ENCODE measurements at places on chromosomes 6 and 20. TPM values are rescaled to one million over a fixed set of nuclear protein-coding genes. Genes with fewer than 3 reads are reported as not detected.

The LPA gene
- 0.43 TPM for total RNA-seq

The SLC25A27 gene
- 8.4 TPM for total RNA-seq

The CLDN20 gene
- not detected for total RNA-seq

The PCK1 gene
- total RNA-seq, result not detected

The LGSN gene
- not detected for total RNA-seq

The RHAG gene
- total RNA-seq, result not detected

The PGC gene
- not detected for total RNA-seq

The HLA-DOA gene
- total RNA-seq, result 1.7 TPM

The ECT2L gene
- total RNA-seq, result not detected

The HSPA1L gene
- 1.5 TPM for total RNA-seq

The ANGPT4 gene
- total RNA-seq, result 0.07 TPM

The ABHD16B gene
- total RNA-seq, result not detected

The RAB44 gene
- not detected for total RNA-seq

The SNX9 gene
- 18.1 TPM for total RNA-seq

The DBNDD2 gene
- total RNA-seq, result 18.2 TPM

The KIFC1 gene
- 124 TPM for total RNA-seq

The XKR7 gene
- 4.5 TPM for total RNA-seq

The NKX2-4 gene
- not detected for total RNA-seq

Data from neural crest cell (in vitro differentiated cells).